Activated naive CD8-positive, alpha-beta T cell treated with anti-CD3 and anti-CD28 coated beads for 36 hours (primary cell): ENCODE measurements at places on chromosomes 3 and 15. TPM values are rescaled to one million over a fixed set of nuclear protein-coding genes. Genes with fewer than 3 reads are reported as not detected.

- peaks cover 6% of the 10 kb centered on the region for H3K36me3 ChIP-seq
- peaks cover 10% of the 10 kb centered on the region for H3K4me1 ChIP-seq
- no peak for DNase-seq
- no peak overlapping the region for H3K4me3 ChIP-seq
- no peaks in the 10 kb centered on the region for H3K27me3 ChIP-seq
Observed at GRCh38 chr3:45551214-45552010, 43.1 kb upstream of the LIMD1 start.

GRCh38 chr3:182905623-182906022 is 74.7 kb downstream of the DCUN1D1 start:
- H3K36me3 ChIP-seq: peaks cover 8% of the 10 kb centered on the region
- no peak overlapping the region for H3K4me3 ChIP-seq
- H3K27ac ChIP-seq: no peak overlapping the region
- no peak for DNase-seq
- H3K27me3 ChIP-seq: no peaks in the 10 kb centered on the region
- H3K4me1 ChIP-seq: peaks cover 7% of the 10 kb centered on the region

DNA sequence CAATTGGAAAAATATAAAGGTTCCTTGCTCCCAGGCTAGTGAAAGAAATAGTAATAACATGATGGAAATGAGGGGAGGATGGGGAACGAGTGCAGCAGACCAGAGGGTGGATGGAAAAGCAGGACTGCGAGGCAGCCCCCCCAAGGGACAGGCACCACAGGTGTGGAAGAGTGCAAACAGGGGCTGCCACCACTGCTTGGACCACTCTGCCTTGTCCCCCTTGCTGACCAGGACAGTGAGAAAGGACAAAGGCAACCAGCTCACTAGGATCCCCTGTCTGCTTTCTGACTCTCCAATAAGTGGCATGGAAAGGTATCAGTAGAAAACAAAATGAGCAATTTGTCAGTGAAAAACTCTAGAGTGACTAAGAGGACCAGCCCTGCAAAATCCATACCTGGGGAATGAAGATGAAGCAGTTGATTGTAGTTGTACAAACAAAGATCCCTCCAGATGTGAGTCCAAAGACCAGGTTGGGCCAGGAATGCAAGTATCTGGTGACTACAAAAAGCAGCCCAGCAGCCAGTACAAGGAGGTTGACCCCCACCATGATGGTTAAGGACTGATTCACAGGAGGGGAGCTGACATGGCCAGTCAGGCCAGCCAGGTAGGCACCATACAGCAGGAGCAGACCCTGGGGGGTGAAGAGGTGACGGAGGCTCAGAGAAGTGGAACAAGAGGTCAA is 86.6 kb upstream of the GSK3B start:
- DNase-seq: no peak
- H3K27ac ChIP-seq: no peak overlapping the region
- H3K36me3 ChIP-seq: no peaks in the 10 kb centered on the region
- no peak overlapping the region for H3K4me3 ChIP-seq
- no peaks in the 10 kb centered on the region for H3K4me1 ChIP-seq

DNA sequence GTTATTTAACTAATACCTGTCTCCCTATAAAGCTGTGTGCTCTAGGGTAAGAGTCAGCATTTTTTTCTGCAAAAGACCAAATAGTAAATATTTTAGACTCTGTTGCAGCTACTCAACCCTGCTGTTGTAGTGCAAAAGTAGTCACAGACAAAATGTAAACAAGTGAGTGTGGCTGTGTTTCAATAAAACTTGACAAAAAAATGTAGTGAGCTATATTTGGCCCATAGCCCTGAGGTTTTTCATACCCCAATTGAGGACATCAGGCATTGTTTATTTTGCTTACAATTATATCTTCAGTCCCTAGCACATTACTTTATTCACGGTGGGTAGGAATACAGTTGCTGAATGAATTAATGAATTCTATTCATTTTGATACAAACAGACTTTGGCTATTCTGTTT is 58.7 kb upstream of the TBC1D5 start:
- no peak overlapping the region for H3K27ac ChIP-seq
- H3K4me3 ChIP-seq: no peak overlapping the region
- no peak for DNase-seq

- H3K27me3 ChIP-seq: no peaks in the 10 kb centered on the region
- H3K4me1 ChIP-seq: no peaks in the 10 kb centered on the region
- no peak overlapping the region for H3K4me3 ChIP-seq
- no peak overlapping the region for H3K27ac ChIP-seq
Observed at GRCh38 chr3:179771797-179772196, 119.0 kb downstream of the USP13 start.

GRCh38 chr3:158453865-158454264 is 117.1 kb upstream of the MLF1 start:
- H3K36me3 ChIP-seq: peaks cover 1% of the 10 kb centered on the region
- H3K4me3 ChIP-seq: no peak overlapping the region
- no peaks in the 10 kb centered on the region for H3K4me1 ChIP-seq
- DNase-seq: no peak
- no peaks in the 10 kb centered on the region for H3K27me3 ChIP-seq
- no peak overlapping the region for H3K27ac ChIP-seq

DNA sequence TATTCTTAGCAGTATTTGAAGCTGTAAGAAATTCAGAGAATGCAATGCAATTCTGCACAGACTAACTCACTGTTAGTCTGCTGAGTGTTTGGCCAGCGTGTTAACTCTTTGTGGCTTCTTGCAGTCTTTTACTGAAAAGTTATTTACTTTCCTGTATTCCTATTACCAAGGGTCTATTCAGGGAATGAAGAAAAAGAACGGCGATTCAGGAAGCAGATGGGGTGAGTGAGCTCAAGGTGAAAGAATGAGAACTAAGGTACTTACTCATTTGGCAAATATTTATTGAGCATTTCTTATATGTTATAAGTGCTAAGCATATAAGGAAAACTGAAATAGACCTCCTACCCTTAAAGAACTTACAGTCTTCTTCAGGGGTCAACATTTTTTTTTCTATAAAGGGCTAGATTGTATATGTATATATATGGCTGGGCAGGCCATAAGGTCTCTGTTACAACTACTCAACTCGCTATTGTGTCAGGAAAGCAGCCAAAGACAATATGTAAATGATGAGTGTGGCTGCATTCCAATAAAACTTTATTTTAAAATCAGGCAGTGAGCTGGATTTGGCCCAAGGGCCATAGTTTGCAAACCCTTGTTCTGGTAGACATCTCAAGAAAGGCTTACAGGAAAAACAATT is 271.9 kb upstream of the GADL1 start:
- no peak for DNase-seq
- H3K4me3 ChIP-seq: no peak overlapping the region
- peaks cover 6% of the 10 kb centered on the region for H3K4me1 ChIP-seq
- no peaks in the 10 kb centered on the region for H3K27me3 ChIP-seq
- no peaks in the 10 kb centered on the region for H3K36me3 ChIP-seq

- H3K36me3 ChIP-seq: no peaks in the 10 kb centered on the region
- no peaks in the 10 kb centered on the region for H3K27me3 ChIP-seq
- no peak overlapping the region for H3K27ac ChIP-seq
- no peaks in the 10 kb centered on the region for H3K4me1 ChIP-seq
- H3K4me3 ChIP-seq: no peak overlapping the region
- DNase-seq: no peak
Observed at GRCh38 chr3:176328666-176329065, 868.6 kb downstream of the TBL1XR1 start.

DNA sequence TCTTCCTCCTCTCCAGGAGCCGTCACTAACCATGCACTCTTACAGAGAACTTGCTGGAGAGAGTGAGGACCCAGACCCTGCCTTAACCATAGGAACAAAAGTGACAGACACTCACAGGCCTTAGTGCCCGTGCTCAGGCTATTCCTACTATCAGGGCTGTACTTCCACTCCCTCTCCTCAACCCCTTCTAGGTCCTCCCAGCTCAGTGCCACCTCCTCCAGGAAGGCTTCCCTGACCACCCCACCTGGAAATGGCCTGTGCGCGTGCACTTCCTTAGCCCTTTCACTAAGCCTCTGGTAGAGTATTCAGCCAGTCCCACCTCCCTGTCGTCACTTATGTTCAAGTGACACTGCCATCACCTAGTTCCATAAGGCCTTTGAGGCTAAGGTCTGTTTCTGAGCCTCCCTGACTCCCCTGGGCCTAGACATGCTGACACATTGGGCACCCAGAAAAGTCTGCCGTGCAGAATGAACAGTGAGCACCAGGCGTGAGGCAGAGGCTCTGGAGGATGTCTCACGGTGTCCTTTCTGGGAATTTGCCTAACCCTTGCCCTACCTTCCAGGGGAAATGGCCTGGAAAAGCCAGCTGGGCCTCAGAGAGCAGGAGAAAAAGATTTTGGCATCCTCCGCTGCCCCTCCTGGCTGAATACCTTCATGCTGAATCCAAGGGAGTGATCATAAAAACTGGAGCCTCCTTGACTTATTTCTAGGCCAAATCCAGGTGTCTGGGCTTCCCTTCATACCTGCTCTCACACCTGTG is 108.6 kb upstream of the SMAD3 start:
- no peak for DNase-seq

DNA sequence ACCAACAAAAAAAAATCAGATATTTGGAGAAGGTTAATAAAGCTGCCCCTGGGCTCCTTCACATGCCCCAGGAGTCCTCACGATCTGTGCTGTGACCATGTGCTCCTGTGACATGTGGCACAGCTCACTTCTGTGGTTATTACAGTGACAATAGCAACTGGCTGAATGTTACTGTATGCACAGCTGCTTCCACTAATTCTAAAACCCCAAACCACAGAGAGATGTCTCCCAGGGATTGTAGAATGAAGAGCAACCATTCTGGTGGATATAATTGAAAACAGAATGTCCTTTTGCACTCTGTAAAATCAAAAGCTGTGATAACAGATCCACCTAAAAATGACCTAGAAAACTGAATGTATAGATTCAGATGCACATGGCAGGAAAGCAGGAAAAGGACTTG is 489.2 kb upstream of the CNTN4 start:
- H3K27ac ChIP-seq: no peak overlapping the region
- no peaks in the 10 kb centered on the region for H3K4me1 ChIP-seq
- H3K36me3 ChIP-seq: no peaks in the 10 kb centered on the region
- H3K4me3 ChIP-seq: no peak overlapping the region
- H3K27me3 ChIP-seq: no peaks in the 10 kb centered on the region

Gene ELP6
- total RNA-seq: 49.2 TPM

Gene BSN
- total RNA-seq: 0.35 TPM

Gene NRG4
- total RNA-seq: not detected

Gene CCDC33
- total RNA-seq: not detected

Gene SAMD7
- total RNA-seq: not detected

Gene RTF1
- total RNA-seq: 30.3 TPM

Gene PYGO1
- total RNA-seq: not detected

Gene ULK3
- total RNA-seq: 41.1 TPM

Gene NDN
- 3.9 TPM for total RNA-seq
